ENCODE measurements at places on chromosomes 1 and 21.
A peak's percentile ranks its signal among the peaks of the same experiment; 100 is the strongest.

DNA sequence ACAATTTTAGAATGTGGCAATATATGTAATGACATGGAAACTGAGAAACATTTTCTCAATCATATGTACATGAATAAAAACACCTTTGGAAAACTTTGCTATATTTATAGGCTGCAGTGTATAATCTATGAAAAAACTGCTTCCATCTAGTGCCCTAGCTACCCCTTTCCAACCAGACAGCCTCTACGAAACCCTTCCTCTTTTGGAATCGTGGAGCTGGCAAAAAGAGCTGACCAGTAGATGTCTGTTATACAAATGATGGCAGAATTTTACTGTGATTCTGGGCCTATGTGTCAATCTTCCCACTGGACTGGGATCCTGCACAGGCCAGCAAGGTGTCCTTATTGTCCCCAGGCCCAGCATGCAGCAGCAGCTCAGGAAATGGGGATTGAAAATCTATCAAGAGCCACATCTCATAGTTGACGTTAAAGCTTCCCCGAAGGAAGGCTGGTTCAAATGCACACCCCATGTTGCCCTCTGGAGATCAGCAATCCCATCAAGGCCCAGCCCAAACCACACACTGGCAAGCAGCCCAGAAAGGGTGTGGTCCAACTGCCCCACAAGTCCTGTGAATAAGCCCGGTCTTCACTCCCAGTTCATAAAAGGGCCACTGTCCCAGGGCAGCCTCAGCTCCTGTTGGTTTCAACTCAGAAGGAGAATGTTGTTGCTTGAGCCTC is 8.8 kb upstream of the FAM20B start:
- DNase-seq = peak; percentile 45

- DNase-seq = no peak
Measured at GRCh38 chr1:40712997-40713396, 21.5 kb downstream of the NFYC start.

GRCh38 chr21:20259031-20259867 is 739.0 kb upstream of the NCAM2 start:
- DNase-seq = no peak

DNA sequence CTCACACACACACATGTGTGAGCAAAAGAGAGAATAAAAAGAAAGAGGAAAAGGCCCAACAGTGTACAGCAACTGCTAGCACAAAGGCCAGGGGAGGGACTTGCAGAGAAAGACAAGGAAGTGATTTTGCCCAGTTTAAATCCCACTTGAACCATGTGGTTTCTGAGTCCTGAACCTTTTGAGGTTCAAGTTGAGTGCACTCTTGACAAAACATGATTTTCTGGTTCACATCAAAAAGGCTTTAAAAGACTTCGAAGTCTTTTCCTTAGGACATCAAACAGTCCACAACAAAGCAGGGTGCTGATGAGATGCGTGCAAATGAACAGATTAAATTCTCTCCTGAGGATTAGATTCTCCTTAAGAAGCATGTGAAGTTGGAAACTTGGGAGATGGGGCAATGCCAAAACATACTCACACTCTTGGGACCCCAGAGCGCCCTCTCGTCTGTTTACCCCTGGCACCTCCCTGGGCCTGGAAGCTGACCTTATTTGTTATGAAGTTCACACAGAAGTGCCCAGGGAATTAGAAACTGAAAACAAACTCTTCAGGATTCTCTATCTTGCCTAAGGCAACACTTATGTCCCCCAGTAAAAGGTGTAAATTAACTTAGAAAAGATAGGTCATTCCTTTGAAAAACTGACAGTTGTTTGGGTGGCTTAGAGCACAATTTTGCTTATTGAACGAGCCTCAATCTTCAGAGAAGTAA is 31.5 kb downstream of the RNF220 start:
- no peak for DNase-seq

Data from mesothelial cell of epicardium (in vitro differentiated cells).